AG04450 (cell line): ENCODE measurements at places on chromosomes 16 and 17.

- DNase-seq: no peak
These were observed 10.0 kb downstream of the FAM117A start for GRCh38 chr17:49753959-49754391.

GRCh38 chr16:11133344-11133943 is 122.6 kb downstream of the SOCS1 start:
- peak; percentile 90 for DNase-seq

GRCh38 chr16:17138801-17139200 is 332.0 kb downstream of the XYLT1 start:
- DNase-seq: no peak

DNA sequence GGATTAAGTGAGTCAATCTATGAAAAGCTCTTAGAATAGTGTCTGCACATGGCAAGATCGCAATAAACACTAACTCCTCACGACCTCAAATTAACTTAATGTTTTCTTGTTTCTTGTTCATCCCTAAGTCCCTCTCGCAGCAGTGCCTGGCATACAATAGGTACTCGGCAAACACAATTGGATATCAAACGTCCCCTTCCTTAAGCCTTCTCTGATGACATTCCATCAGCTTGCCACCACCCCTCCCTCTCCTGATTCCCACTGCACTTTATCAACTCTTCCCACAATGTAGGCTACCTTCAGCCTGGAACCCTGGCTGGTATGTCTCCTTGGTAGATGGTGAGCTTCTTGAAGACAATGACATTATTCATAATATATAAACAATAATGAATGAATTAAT is 33.3 kb downstream of the CCDC42 start:
- no peak for DNase-seq

GRCh38 chr16:76835779-76836300 is 355.1 kb upstream of the MON1B start:
- DNase-seq: no peak

DNA sequence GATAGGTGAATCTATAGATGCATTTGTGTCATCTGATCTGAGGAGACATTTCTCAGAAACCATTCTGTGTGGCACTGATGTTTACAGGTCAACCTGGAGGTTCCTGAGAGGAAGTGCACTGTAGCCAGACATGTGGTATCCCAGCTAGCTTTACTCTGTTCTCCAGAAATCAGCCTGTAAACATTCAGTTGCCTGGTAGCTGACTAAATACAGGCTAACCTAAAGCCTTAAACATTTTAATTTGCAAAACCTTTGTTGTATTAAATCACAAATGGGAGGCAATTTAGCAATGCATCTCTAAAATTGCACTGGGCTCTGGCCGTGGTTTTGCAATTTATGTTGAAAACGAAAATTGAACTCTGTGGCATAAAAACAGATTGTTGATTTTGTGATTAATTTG is 207.6 kb downstream of the FTO start:
- no peak for DNase-seq

DNA sequence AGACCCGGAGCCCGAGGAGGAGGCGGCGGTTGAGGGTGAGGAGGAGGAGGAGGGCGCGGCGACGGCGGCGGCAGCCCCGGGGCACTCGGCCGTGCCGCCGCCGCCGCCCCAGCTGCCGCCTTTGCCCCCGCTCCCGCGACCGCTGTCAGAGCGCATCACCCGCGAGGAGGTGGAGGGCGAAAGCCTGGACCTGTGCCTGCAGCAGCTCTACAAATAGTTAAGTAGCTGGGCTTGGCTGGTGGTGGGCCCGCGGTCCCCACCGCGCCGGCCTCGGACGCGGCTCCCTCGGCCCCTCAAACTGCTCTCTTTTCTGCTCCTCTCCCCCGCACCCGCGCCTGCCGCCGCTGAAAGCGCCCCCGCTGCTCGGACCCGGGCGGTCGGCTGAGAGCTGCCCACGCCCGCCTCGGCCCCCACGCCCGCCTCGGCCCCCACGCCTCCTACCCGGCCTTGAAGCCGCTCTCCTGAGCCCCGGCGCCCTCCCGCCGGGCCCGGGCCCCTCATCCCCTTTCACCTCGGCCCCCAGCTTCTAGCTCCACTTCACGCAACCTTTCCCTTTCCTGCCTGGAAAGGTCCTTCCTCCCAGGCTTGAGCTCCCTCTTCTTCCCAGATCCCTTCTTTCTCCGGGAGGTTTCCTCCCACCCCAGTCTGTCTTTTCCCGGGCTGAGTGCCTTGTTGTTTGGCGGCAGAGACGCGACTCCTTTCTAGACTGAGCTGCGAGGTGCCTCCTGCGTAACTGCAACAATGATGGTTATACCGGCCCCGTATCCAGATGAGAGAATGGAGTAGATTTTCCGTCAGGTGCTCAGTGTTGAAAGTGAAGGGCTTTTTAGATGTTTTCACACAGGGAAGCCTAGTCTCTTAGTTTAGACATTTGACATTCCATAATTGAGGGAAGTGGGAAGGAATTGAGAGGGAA is 850 bp downstream of the PPM1E start:
- no peak for DNase-seq

GRCh38 chr17:16504984-16505383 is 13.0 kb upstream of the LRRC75A start:
- no peak for DNase-seq

GRCh38 chr17:61208301-61209105 is 191.1 kb upstream of the TBX2 start:
- peak; percentile 47 for DNase-seq

DNA sequence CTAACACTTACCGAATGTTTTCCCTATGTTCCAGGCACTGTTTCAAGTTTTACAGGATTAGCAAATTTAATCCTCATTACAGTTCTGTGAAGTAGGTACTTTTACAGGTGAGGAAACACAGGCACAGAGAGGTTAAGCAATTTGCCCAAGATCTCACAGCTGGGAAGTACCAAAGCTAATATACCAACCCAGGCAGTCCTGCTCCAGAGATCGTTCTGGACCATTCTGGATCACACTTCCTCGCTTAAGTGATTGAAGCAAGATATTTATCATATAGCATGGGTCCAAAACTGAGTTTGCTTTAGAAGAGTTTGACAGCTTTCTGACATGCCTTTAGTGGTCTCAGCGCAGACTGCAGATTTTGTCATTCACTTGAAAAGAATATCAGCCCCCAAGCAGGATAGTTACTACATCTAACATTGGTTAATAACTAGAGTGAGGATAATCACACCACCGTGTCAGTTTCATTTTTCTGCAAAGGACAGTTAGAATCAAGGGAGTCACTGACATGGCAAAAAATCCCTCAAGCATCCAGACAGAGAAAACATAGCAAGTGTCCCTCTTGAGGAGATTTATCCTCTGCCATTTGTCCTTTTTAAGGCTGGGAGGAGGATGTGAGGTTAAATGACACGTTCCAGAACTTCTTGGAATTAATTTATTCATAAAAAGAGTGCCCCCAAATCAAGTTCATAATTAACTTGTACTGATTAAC is 5.1 kb downstream of the HS3ST3B1 start:
- no peak for DNase-seq

DNA sequence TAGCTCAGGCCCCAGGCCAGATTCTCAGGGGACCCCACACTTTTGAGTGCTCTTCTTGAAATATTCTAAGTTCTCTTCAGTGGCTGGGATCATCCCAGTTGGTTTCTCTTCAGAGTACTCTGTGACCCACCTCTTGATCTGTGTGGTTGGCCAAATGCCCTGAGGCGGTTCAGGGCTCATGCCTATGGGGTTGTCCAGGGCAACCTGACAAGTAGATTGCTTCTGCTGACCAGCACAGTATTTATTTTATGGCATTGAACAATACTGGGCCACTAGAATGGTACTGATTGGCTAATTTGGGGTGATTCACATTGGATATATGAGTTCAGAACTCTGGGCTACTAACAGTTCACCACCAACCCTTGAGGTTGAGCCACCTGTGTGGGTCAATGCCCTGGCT is 7.4 kb upstream of the GOSR2 start:
- no peak for DNase-seq

GRCh38 chr17:31318298-31318801 is 3.1 kb downstream of the EVI2A start:
- peak; percentile 55 for DNase-seq

GRCh38 chr17:74529243-74529642 is 2.0 kb downstream of the CD300LB start:
- DNase-seq: no peak

GRCh38 chr17:31738067-31738466 is 121.0 kb downstream of the COPRS start:
- no peak for DNase-seq

DNA sequence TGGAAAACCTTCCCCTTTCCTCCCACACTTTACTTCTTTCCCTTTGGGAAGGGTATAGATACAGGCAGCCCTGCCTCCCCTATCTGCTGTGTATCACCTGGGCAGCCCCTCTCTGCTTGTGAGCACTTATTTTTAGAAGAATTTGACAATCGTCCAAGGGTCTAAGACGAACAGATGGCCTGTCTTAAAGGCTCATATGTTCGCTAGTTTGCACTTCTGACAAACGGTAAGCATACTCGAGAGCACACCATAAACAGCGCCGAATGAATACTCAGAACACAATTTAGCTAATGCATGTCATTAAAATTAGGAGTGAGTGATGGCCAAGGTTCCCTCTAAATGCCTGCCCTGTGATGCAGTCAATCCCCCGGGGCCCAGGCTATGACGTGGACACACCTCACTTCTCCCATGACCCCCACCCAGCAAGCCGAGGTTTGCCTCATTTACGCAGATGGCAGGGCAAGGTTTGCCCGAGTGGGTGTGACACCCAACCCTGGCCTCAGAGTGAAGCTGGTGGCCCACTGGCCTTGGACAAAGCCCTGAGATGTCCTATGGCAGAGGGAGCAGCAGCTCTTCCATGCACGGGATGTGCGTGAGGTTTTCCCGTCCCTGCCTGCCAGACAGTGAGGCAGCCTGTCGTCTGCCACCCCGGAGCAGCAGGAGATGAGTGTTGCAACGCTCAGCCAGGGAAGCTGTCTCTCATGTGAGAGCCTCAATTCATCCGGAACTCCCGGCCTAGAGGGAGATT is 125.2 kb downstream of the C16orf78 start:
- DNase-seq: no peak

DNA sequence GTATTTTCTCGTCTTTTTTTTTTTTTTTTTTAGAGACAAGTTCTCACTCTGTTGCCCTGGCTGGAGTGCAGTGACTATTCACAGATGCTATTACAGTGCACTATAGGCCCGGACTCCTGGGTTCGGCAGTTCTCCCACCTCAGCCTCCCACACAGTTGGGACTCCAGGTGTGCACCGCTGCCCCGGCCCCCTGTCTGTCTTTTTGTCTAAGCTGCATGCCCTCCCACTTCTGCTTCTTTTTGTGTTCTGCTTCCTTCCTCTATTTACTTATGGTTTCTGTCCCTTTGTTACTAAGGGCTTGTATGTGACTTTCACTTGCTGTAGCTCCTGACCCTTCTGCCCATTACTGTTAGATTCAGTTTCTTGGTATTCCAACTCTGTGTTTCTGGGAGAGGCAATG is 20.5 kb downstream of the SLC7A6 start:
- DNase-seq: no peak

DNA sequence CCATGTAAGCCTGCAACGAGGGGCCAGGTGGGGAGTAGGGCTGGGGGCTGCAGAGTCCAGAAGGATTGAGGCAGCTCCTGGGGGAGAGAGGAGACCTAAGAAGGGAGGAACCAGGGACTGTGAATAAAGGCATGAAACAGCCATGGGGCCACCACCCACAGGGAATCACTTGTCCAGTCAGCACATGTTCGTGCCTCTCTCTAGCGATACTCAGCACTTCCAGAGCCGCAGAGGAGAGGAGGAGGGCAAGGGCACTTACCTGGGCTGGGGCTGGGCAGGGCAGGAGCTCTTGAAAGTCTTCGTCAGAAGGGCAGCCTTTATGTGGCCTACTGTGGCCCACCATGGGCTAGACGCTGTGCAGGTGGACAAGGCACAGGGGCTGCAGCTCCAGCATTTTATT is 24.2 kb downstream of the CACNA1G start:
- DNase-seq: no peak

GRCh38 chr16:1054660-1055556 is 17.6 kb upstream of the SSTR5 start:
- DNase-seq: peak; percentile 18

DNA sequence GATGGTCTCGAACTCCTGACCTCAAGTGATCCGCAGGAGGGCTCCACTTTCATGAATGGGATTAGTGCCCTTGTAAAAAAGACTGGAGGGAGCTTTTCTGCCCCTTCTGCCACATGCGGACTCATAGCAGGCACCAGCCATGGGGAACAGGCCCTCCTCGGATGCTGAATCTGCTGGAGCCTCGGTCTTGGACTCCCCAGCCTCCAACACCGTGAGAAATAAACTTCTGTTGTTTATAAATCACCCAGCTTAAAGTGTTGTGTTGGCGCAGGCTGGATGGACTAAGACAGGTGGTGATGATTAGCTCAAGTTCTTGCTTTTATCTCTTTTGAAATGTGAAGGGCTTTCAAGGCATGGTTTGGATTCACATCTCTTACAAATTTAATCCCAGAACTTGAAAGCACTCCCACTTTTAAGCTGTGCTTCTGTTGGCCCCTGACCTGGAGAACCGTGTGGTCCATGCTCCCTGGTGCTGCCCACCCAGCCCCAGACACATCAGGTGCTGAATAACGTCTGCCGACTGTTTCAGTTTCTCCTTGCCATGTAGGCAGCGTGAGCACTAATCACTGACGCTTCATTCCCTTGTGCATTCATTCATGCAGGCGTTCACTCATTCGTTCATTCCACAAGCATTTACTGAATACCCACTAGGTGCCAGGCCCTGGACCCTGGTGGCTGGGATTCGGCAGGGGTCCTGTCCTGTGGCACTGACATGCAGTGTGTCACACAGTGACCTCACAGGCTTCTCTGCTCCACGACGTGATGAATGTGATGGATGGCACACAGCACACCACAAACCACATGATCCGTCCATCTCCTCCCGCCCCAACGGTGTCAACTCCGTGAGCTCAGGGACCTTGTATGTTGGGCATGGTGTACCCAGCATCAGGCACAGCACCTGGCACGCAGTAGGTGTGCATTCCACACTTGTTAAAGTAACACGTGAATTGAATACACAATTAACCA is 8.9 kb downstream of the CIBAR2 start:
- DNase-seq: no peak

GRCh38 chr17:57892146-57892819 is 42.4 kb upstream of the MRPS23 start:
- DNase-seq: peak; percentile 72

- DNase-seq: no peak
These were observed 7.8 kb upstream of the SLC38A10 start for GRCh38 chr17:81302861-81303333.

DNA sequence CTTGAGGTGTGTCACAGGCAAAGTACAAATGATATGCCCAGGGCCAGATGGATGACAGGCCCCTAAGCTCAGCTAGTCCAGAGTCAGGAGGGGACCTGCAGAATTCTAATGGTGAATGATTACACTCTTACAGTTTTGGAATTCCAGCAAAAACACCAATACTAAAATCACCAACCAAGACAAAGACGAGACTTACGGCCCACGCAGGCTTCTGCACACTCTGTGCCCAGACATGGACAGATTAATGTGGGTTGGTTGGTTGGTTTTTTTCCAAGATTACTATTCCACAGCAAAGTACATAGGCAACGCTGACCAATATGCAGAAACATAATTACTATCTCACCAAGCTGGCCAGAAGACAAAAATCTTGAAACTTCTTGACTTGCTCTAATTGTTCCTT is 9.7 kb downstream of the ADCY9 start:
- DNase-seq: no peak

- DNase-seq: no peak
These were observed 16.3 kb downstream of the MAPT start for GRCh38 chr17:45910667-45911066.
